ENCODE measurements at places on chromosomes 13 and 19.

DNA sequence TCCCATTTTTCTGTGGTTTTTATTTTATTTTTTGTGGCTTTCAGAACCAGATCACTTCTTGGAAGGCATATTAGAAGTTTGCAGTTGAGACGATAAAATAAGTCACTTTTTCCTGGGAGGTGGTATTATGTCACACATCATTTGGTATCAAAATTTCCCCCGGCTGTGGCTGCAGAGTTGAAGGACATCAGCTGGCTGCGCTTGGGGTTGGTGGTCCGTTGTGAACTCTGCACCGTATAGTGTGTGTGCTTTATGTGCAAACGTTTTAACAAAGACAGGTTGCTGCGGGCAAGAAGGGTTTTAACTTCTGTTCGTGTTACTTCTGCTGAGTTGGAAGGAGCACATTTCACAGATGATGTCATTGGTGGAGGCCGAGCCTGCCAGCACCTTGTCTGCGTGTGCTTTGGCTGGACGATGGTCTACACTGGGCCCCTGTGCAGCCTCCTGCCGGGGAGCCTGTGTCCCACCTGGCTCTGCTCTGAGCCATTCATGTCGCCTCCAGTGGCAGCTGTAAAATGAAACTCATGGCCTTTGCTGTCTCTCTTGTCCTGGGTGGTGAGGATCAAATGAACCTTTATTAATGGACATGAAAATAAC is 9.6 kb downstream of the ATP11A start:
- DNase-seq, result no peak

DNA sequence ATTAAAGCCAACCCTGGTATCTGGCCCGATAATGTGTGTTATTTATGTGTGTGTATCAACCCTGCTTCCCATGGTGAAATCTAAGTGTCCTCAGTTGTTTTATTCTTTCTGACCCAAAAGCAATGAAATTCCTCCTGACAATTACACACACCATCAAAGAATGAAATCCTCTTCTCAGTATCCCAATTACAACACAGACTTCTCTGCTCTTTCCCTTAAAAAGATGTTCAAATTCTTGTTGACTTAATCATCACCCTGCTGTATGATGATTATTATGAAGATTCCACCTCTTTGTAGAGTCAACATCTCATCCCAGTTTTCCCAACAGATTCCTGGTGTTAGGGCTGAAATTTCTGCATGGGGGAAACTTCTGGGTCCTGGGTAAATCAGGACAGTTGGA is 8.9 kb upstream of the TRPC4 start:
- peak; percentile 82 for DNase-seq

DNA sequence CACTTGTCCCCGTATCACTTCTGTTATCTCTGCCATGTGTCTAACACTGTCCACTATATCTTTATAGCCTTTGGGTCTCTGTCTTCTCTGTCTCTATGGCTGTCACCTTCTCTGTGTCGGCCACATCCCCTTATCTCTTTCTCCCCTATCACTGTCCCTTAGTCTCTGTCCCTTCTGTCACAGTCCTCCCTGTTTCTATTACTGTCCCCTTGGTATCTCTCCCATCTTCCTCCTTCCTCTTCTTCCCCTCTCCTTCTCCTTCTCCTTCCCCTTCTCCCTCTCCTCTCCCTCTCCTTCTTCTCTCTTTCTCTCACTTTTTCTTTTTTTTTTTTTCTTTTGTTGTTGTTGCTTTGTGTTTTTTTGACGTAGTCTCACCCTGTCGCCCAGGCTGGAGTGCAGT is 34.7 kb upstream of the LRRC4B start:
- no peak for DNase-seq

DNA sequence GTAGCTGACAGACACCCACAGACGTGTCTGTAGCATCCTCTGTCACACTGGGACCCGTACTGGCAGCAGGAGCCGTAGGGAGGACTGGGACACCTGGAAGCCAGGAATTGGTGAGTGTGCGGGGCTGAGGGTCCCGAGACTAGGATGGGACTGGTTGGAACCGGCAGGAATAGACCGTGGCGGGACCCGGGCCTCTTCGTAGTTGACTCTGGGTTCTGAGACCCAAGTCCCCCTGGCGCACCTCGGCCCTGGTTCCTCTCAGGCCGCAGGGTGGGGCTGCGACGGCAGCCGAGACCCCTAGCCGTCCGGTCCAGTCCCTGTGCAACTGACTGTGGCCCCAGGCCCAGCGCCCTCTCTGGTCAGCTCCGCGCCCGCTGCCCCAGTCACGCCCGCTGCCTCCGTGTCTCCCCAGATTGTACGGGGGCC is 64.7 kb downstream of the ZNF823 start:
- DNase-seq, result no peak

DNA sequence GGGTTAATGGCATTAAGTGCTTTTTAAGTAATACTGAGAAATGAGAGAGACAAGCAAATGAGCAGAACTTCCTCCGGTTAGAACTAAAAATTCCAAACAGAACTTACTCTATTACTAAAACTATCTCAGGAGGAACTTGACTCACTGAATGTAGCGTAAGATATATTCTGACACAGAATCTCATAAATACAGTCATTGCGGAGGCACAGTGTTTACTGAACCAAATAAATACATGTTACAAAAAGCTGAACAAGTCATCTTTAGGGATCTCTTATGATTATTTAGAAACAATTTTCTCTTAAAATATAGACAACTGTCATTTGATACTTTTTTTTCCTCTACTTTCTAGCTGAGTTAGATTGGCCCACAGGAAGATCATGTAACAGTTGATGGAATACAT is 283.1 kb downstream of the KLF12 start:
- no peak for DNase-seq

DNA sequence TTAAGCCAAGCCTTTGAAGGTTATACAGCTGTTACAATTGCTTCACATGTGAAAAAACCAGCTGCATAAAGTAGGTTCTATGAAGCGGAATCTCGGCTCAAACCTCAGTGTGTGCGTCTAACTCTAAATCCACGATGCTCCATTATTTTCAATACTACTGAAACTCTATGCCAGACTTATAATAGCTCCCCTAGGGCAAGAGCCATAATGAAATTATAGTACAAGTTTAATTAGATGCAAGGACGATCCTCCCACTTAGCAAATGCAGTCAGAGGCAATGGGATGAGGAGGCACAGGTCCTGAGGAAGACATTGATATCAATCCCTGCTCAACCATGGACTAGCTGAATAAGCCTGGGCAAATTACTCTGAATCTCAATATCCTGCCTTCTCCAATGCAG is 31.1 kb downstream of the SLC7A1 start:
- DNase-seq, result no peak

DNA sequence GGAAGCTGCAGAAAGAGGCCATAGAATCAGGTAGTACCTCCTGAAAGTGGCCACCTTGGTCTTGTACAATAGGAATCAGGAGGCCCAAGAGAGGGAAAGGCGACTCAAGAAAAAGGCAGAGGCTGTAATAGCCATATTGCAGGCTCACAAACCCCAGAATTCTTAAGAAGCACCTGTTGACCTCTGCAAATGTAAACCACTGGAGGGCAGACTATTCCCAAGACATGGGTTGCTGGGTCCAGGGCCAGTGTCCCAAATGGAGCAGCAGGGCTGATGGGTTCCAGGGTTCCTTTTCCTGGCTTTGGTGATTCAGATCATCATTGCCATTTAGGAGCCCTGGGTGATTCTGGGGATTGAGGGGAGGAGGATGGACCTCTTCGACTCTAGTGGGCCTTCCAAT is 167.6 kb downstream of the B3GLCT start:
- no peak for DNase-seq

- DNase-seq, result no peak
Observed at GRCh38 chr19:41694831-41695635, 7.0 kb upstream of the CEACAM7 start.

DNA sequence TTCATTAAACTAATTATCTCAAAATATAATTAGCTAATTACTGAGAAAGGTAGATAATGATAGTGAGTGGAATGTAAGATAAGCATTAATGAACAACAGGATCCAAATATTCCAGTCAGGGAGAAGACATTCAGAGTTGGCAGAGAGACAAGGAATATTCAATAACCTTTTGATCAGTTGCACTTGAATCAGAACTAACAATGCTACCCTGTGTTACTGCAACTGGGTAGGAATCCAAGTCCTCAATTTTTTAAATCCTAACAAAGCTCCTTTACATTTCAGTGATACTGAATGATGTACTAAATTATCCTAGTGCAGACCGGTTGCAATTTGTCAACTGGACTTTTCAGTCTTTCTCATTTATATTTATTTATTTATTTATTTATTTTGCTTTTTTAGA is 107.1 kb upstream of the MIR17HG start:
- DNase-seq, result no peak

- peak; percentile 80 for DNase-seq
Observed at GRCh38 chr19:48413879-48414587, 20.6 kb downstream of the GRIN2D start.

GRCh38 chr19:44848812-44849447 is 2.8 kb downstream of the NECTIN2 start:
- no peak for DNase-seq

DNA sequence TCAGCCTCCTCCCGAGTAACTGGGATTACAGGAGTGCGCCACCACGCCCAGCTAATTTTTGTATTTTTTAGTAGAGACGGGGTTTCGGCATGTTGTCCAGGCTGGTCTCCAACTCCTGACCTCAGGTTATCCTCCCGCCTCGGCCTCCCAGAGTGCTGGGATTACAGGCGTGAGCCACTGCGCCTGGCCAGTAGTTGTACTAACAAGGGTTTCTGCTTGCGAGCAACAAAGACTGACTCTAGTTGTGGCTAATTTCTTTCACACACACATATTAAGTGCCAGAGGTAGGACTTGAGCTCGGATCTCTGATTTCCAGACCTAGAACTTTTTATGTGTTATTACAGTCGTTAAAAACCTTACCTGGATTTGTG is 635 bp upstream of the PCCA start:
- no peak for DNase-seq

- peak; percentile 15 for DNase-seq
Observed at GRCh38 chr13:50911081-50911631, 1.6 kb downstream of the RNASEH2B start.

- DNase-seq, result no peak
Observed at GRCh38 chr19:33876192-33876591, 79.5 kb downstream of the KCTD15 start.

GRCh38 chr19:47490847-47491246 is 6.8 kb upstream of the KPTN start:
- DNase-seq, result no peak

DNA sequence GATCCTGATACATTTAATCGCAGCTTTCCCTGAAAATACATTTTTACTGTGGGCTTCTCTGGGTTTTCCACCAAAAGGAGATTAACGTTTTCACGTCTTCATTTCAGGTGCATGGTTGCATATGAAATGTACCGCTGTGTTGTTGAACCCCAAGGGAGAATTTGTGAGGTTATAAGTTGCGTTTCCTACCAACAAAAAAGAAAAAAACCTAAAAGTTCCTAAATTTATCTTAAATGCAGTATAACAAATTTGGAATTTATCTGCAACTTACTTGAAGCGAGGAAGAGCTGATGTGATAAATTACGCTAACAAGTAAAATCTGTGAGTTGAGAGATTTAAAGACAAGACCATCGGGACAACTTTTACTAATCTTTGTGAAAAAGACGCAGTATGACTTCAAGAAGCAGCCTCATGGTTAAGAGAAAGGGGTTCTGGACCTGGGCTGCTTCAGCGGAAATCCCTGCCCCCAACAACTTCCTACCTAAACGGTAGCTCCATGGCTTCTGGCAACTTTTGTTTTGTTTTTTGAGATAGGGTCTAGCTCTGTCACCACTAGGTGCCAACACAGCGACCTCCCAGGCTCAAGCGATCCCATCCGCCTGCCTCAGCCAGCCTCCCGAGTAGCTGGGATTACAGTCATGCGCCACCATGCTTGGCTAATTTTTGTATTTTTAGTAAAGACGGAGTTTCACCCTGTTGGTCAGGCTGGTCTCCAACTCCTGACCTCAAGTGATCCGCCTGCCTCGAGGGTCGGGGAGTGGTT is 958 bp upstream of the OBI1 start:
- peak; percentile 6 for DNase-seq

DNA sequence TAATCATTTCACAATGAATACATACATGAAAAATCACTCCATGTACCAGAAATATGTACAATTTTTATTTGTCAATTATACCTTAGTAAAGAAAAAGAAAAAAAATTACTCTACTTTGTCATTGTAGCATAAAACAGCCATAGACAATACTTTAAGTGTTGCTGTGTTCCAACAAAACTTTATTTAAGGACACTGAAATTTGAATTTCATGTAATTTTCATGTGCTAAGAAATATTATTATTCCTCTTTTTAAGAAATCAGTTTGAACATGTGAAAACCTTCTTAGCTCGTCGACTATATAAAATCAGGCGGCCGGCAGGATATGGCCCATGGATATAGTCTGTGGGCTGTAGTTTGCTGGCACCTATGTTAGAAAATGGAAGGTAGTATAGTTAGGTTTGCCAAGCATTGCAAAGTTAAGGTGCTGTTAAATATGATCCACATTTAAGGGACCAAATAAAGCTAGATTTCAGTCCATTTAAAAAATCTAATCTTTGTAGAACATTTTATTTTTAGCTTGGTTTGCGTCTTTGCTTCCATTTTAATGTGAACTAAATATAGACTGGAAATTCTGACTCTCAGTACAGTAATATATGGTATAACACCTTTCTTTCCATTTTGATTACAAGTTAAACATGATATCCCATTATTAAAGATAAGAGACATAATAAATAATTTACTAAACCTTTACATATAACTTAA is 6.5 kb downstream of the DGKH start:
- DNase-seq, result no peak

DNA sequence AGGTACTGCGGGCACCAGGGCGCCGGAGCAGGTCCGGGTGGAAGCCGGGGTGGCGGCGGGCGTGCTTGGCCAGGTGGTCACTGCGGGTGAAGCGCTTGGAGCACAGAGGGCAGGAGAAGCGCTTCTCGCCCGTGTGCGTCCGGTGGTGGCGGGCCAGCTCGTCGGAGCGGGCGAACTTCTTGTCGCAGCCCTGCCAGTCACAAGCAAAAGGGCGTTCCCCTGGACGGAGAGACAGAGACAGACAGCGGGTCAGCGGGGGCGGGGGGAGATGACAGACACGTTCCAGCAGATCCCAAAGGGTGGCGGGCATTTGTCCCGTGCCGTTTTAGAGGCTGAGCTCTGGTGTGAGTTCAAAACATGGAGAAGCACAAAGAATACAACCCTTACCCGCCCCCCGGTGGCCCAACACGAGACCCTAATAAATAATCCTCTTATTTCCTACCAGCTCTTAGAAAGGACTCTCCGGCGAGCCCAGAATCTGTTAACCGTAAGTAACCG is 6.3 kb upstream of the REXO1 start:
- no peak for DNase-seq

DNA sequence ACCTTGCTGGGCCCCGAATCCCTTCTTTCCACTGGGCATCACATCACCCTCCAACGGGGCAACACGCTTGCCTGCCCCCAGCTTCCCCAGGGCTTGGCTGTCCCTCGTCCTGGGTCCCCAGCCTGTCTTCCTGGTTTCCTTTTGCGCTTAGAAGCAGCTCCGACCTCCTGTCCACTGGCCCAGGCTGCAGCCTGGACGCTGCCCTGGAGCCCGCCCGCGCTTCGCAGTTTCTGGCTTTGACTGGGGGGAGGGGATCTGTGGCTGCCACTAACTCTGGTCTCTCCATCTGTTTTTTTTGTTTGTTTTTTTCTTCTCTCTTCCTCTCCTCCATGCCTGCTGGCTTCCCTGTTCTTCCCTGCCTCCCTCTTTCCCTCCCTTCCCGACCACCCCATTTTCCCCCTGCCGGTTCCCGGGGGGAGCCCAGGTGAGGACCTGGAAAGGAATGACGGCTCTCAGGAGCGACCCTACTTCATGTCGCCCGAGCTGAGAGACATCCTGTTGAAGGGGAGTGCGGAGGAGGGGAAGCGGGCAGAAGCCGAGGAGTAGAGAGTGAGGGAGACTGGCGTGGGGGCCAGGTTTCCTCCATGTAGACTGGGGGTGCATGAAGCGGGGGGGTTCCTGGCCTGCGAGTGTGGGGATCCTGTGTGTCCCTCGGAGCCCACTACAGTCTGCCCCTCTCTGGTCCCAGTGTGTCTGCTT is 11.5 kb upstream of the ILF3 start:
- no peak for DNase-seq
